Eye (tissue), 1 donor: ENCODE measurements at places on chromosomes 5 and 9.

DNA sequence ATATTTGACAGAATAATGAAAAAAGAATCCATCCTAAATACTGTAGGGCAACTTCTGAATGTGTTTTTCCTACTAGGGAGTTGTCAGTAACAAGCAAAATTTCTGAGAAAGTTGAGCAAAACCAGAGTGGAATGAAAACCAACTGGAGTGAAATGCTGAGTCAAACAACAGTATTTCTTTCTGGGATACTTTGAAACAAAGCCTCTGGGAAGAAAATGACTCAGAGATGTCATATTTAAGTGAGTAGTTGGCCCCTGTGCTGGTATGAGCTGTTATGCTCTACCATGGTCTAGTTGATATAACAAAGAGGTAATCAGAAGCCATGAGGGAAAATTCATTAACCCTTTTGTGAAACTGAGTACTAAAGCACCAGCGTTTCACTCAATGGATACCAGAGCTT, 372.1 kb upstream of the C9orf72 start:
- DNase-seq: no peak

DNA sequence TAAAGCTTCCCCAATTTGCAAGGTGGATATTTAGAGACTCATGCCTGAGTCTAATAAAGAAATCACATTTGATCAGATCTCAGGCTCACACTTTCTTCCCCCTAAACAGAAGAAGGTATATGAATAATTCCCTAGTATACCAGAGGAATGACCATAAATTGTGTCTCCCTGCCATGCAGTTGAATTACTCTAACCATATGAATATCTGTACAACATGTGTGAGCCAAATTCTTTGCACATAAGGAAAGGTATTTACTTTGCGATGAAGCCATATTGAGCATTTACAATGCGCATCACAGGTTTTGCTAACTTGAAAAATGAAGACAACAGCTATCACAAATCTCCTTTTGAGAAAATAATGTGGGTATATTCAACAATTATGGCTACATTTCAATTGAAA, 479.4 kb downstream of the NR2F1-AS1 start:
- no peak for DNase-seq

DNA sequence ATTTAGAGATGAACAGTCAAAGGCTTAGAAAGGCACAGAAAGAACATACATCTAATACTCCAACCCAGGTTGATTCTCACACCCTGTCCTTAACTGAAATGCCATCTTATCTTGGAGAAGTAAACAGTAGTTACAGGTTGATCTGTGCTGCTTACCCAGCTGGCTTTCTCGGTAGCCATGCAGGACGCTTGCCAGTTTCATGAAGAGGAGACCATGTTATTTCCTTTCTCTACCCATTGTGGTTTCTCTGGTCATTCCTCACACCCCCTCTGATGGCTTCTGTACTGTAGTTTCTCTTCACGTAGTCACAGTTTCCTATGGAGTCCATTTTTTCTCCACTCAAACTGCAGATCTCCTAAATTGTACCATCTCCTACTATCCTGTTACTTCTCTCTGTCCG, 206.0 kb downstream of the SGCD start:
- DNase-seq: no peak

- no peak for DNase-seq
These were observed 151.1 kb downstream of the DOCK2 start for GRCh38 chr5:169788168-169788567.

GRCh38 chr9:130938652-130939404, at the start of gene FIBCD1:
TSS of gene FIBCD1 (minus strand) at chr9:130939247. CDS start at chr9:130938607, 640 bp downstream.
- DNase-seq: peak; percentile 78

GRCh38 chr9:87564791-87565241, 67.1 kb downstream of the DAPK1 start:
- no peak for DNase-seq

- no peak for DNase-seq
These were observed 73.0 kb upstream of the SNX2 start for GRCh38 chr5:122701640-122702523.

DNA sequence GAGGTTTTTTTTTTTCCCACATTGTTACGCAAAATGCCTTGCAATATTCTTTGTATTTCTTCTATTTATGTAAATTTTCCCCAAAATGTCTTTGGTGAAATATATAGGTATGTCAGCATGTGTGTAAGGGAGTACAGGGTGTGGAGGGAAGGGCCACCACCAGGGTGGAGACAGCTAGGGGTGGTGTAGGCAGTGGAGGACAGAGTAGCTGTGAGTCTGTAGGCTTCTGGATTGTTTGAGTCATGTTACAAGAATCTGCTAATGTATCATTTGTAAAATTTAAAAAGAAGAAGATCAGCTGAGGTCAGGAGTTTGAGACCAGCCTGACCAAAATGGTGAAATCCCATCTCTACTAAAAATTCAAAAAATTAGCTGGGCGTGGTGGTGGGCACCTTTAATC, 175.5 kb downstream of the NXNL2 start:
- no peak for DNase-seq

- DNase-seq: no peak
These were observed 89.7 kb downstream of the KCNT1 start for GRCh38 chr9:135791431-135792267.

- no peak for DNase-seq
These were observed 103.0 kb downstream of the GLIS3 start for GRCh38 chr9:4196886-4197285.

DNA sequence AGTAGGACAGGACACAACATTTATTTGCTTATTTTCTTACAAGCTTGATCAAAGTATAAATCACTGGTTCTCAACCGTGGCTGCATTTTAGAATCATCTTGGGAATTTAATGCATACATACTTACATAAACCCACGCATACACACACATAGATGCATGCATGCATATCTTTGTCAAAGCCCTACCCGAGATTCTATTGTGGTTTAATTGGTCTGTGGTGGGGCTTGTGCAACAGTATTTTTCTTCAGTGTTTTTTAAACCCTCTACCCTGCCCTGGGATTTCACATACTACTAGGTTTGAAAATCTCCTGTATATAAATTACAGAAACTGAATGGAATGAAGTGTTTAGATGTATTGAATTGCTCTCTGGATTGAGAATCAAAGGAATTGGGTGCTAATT, 1166.2 kb downstream of the MAT2B start:
- DNase-seq: peak; percentile 18

DNA sequence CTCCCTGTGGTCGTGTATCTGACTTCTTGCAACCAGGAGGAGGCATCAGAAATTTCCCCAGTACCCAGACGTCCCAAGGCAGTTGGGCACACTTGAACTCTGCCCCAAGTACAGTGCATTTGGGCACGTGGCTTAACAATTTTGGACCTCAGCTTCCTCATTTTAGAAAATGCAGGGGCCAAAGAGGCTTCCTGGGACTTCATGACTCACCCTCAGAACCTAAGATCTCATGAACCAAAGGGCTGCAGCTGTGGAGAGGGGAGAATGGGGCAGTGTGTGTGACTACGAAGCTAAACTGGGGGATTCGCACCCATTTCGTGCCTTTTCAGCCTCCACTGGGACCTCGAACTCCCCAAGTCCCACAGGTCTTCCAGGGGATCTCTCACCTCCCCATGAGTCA, 59.2 kb downstream of the SYK start:
- no peak for DNase-seq

GRCh38 chr5:50653946-50654345, 12.5 kb upstream of the PARP8 start:
- no peak for DNase-seq

GRCh38 chr9:89054865-89055495, 63.7 kb downstream of the S1PR3 start:
- no peak for DNase-seq

GRCh38 chr5:131423056-131423455, 159.2 kb downstream of the CDC42SE2 start:
- DNase-seq: no peak

GRCh38 chr5:115859378-115859777, 17.6 kb downstream of the AP3S1 start:
- no peak for DNase-seq

GRCh38 chr9:134560654-134561053, 80.9 kb upstream of the COL5A1 start:
- DNase-seq: no peak

GRCh38 chr9:116152390-116152789, 1.2 kb upstream of the PAPPA start:
- DNase-seq: peak; percentile 66

- DNase-seq: no peak
These were observed 28.0 kb upstream of the TOMM5 start for GRCh38 chr9:37620396-37620795.

GRCh38 chr5:15669826-15670225, 169.8 kb downstream of the FBXL7 start:
- no peak for DNase-seq

GRCh38 chr9:111902391-111903139, 6.0 kb downstream of the UGCG start:
- DNase-seq: no peak

- no peak for DNase-seq
These were observed 44.0 kb upstream of the IER5L start for GRCh38 chr9:129221979-129222635.

DNA sequence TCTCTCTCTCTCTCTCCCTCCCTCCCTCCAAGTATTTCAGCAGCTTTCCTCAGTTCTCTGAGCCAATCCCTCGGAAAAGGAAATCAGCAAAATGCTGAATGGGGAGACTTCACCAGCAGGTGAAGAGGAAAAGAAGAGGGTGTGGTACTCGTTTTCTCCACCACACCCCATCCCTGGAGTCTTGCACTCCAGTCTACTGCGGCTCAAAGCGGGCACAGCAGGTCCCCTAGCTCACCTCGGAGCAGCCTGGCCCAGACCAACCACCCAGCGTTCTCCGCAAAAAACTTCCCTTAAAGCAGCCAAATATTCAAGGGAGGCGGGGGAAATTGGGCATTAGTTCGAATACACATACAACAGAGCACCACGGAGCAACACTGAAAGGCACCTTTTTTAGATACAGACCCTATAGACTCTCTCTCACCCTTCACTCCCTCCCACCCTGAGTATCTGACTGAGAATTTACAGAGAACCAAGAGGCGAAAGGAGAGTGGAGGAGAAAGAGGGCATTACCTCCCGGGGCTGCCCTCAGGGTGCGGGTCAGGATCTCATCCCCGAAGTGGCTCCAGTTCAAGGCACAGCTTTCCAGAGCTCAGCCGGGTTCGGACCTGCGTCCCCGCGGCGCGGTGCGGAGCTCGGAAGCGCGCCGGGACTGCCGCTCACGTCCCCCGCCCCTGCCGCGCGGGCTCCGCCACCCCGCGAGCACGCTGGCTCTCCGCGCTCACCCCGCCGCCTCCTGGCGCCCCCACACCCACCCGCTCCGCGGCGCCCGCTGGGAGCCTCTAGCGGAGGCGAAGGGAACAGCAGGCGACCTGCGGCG, 1638.5 kb upstream of the C9orf72 start:
- DNase-seq: peak; percentile 88

GRCh38 chr9:128705051-128705965, 3.0 kb downstream of the PKN3 start:
- no peak for DNase-seq

- DNase-seq: no peak
These were observed 1.6 kb upstream of the DOK3 start for GRCh38 chr5:177511181-177511580.

DNA sequence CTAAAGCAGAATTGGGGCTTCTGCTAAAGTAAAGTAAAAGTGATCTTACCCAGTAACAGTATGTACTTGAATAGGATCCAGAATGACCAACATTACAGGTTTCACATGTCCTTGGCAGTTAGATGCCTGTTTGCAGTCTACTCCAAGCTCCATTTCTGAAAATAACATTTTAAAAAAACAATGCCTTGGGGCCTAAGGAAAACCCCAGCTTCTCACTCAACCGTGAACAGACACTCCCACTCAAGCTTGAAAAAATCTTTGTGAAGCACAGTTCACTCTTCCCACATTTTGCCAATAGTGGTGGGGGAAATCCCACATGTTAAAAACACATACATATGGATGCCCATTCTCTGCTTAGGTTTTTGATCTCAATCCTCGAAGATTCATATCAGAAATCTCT, 304.1 kb downstream of the ARRDC3 start:
- DNase-seq: peak; percentile 67

GRCh38 chr5:79263290-79263689, 27.4 kb downstream of the JMY start:
- no peak for DNase-seq

GRCh38 chr5:142296914-142297417, 27.9 kb downstream of the SPRY4 start:
- peak; percentile 68 for DNase-seq

- DNase-seq: peak; percentile 88
These were observed 79.1 kb downstream of the LHFPL2 start for GRCh38 chr5:78569441-78569840.

DNA sequence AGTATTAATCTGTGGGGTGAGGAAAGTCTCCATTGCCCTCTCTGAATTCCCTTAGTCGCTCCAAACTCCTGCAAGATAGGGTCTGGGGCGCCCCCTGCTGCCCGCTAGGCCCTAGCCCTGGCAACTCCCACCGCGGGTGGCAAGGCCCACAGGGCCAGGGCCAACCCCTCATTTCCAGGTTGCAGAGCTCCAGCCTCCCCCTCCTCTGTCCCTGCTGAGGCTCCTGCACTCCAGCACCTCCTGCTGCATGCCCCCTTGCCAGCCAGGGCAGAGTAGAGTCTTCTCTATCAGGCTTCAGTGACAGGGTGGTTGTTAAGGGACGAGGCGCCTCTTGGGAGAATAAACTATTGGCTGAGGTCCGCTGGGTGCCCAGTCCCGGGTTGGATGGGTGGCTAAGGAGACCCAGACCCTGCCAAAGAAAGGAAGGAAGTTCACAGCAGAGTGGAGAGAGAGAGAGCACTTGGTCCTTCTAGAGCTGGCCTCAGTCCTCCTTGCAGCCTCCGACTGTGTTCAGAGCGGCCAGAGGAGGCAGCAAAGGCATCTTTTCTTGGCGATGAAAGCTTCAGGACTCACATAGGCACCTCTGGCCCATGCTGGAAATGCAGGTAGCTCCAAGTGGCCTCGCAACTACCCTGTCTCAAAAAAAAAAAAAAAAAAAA, 45.6 kb downstream of the SAR1B start:
- peak; percentile 67 for DNase-seq

DNA sequence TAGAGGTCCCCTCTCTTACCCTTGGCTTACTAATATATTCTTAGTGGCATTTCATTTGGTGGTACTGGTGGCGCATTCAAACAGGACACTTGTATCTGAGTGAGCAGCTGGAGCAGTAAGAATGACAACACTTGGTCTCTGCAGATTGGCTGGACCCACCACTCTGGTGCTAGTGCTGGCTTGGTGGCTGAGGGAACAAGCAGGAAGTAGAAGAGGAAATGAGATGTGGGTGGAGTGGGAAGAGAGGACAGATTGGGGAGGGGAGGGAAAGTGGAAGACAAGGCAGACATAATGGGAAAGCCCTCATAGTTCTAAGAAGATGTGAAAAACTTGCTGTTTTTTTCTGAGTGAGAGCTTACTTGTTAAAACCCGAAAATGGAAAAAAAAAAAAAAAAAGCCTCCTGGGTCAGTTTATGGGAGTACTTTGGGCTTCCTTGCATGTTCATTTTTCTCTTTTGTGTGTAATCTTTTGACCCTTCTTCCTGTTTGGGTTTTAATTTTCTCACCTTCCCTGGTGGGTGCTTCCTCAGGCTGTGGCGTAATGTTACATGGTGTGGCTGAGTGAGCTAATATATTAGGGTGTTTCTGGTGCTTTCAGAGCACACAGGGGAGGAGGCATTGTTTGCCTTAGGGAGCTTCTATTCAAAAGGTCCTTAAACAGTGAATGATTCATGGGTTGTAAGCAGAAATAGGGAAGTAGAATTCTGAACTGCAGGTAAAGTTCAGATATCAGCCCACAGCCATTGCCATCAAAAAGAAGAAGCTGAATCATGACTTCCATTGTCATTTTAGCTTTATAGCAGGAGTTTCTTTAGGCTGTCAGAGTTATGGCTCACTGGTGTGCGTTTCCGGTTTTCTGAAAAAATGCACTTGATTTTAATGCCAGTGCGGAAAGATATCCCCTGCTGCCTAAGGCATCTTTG, 52.3 kb downstream of the TLE4 start:
- DNase-seq: peak; percentile 33
